Progenitor cell of endocrine pancreas (in vitro differentiated cells): ENCODE measurements at places on chromosomes 3 and 15. TPM values are rescaled to one million over a fixed set of nuclear protein-coding genes. Genes with fewer than 3 reads are reported as not detected.
A peak's percentile ranks its signal among the peaks of the same experiment; 100 is the strongest.

- H3K27ac ChIP-seq: no peak overlapping the region
- peaks cover 5% of the 10 kb centered on the region for H3K4me1 ChIP-seq
- no peak for DNase-seq
- H3K27me3 ChIP-seq: no peaks in the 10 kb centered on the region
- no peak overlapping the region for H3K4me3 ChIP-seq
Observed at GRCh38 chr15:80105595-80105994, 46.1 kb downstream of the ZFAND6 start.

- H3K27me3 ChIP-seq: no peaks in the 10 kb centered on the region
- H3K4me3 ChIP-seq: no peak overlapping the region
- DNase-seq: no peak
- no peak overlapping the region for H3K27ac ChIP-seq
- H3K4me1 ChIP-seq: no peaks in the 10 kb centered on the region
Observed at GRCh38 chr3:168968609-168969008, 694.9 kb downstream of the MECOM start.

- peaks cover 49% of the 10 kb centered on the region for H3K27me3 ChIP-seq
- H3K4me3 ChIP-seq: peak overlapping the region; percentile 76
- peak overlapping the region; percentile 35 for H3K27ac ChIP-seq
- no peaks in the 10 kb centered on the region for H3K36me3 ChIP-seq
- peak; percentile 79 for DNase-seq
Observed at GRCh38 chr15:26771578-26772153, 1.2 kb downstream of the GABRB3 start.

DNA sequence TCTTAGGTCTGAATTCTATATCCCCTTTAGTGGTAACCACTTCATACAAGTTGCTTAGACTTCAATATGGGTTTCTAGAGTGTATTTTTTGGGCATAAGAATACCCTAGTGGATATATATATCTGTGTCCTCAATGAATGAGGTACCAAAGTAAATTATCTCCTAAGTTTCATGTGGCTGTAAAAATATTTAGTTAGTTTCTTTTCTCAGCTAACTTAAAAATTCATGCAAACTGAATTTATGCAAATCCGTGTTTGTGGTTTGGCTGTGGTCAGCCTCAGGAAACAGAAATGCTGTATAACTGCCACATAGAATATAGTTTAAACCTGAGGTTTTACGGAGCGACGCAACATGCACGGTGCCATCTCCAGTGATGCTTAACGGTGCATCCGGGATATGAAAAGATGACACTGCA, 80.3 kb downstream of the PEX5L start:
- no peak overlapping the region for H3K4me3 ChIP-seq
- no peak for DNase-seq
- H3K27me3 ChIP-seq: no peaks in the 10 kb centered on the region
- H3K4me1 ChIP-seq: no peaks in the 10 kb centered on the region

DNA sequence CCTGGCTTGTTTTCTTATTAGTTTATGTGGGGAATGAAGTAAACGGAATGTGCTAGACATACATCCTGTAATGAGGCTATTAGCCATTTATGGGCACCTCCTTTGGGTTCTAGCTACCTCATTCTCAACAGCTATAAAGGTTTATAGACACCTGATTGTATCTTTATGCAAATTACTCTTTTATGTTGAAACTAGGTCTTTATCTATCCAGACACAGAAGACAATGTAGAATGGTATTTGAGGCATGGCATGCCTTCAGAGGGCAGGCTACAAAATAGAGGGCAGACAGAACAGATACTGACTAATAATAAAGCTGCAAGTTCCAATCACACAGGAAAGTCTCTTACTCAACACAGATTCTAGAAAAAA, 27.1 kb downstream of the TBC1D2B start:
- no peak overlapping the region for H3K4me3 ChIP-seq
- H3K27ac ChIP-seq: no peak overlapping the region
- H3K27me3 ChIP-seq: peaks cover 2% of the 10 kb centered on the region
- peaks cover 7% of the 10 kb centered on the region for H3K4me1 ChIP-seq

DNA sequence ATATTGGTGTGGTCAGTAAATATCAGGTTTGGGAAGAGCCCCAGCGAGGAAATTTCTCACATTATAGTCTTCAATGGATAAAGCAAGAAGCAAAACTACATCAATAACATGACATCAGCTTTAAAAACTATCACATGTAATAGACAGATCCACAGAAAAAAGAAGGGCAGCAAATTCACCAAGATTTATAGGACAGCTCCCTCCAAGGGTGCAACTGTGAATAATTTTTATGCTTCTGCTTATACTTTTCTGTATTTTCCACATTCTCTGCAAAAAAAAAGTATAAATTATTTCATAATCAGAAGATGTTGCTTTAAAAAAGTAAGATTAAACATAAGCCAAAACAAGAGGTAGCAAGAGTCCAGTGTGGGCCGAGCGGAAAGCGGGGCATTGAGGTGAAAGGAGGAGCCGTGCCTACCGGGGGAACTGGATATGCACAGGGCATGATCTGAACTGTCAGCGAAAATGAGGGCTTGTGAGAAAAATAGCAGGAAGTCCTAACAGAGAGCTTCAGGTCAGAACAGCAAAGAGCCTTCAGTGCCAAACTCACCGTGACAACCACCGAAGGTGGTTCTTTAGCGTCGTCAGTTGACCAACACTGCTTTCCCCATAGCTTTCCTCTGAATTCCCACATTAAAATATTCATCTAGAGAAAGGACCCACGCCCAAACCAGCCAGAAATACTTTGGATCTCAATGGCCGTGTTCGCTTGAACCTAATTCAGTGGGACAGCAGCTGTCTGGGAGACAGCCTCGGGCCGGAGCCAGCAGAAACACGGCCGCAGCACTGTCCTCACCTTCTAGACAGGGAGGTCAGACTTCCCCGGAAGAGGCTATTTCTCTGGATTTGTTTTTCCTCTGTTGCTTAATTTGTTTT, 59.8 kb downstream of the FAM174B start:
- no peak for DNase-seq
- peaks cover 9% of the 10 kb centered on the region for H3K4me1 ChIP-seq
- peaks cover 5% of the 10 kb centered on the region for H3K27me3 ChIP-seq

GRCh38 chr15:72193836-72194396, 3.7 kb downstream of the GRAMD2A start:
- no peak for DNase-seq
- peak overlapping the region; percentile 24 for H3K27ac ChIP-seq
- peaks cover 5% of the 10 kb centered on the region for H3K4me1 ChIP-seq
- H3K27me3 ChIP-seq: peaks cover 47% of the 10 kb centered on the region
- H3K36me3 ChIP-seq: peaks cover 4% of the 10 kb centered on the region

DNA sequence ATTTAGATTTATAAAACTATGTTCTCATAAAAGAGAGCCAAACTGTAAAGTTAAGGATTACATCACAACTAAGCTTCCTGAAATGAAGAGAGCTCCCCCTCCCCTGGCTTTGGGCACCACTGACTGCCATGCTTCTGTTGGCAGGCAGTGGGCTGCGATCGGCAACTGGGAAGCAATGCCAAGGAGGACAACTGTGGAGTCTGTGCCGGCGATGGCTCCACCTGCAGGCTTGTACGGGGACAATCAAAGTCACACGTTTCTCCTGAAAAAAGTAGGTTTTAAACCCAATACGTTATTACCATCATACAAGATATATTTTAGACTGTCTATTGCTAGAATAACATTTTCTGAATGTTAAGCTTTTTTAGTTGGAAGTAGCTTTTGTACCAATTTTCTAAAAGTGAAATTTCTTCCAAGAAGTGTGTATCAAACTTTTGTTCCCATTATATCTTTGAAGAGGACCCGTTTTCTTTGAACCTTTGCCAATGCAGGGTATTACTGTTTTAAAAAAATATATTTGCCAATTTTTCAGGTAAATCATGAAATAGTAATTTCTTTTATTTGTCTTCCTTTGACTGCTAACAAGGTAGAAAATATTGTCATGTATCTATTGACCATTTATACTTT, 184.1 kb downstream of the ADAMTSL3 start:
- peak; percentile 12 for DNase-seq
- no peaks in the 10 kb centered on the region for H3K36me3 ChIP-seq
- no peak overlapping the region for H3K27ac ChIP-seq
- H3K27me3 ChIP-seq: peaks cover 8% of the 10 kb centered on the region
- H3K4me1 ChIP-seq: peaks cover 4% of the 10 kb centered on the region

- no peak overlapping the region for H3K4me3 ChIP-seq
- H3K36me3 ChIP-seq: no peaks in the 10 kb centered on the region
- H3K4me1 ChIP-seq: peaks cover 2% of the 10 kb centered on the region
- peak; percentile 62 for DNase-seq
- H3K27ac ChIP-seq: no peak overlapping the region
Observed at GRCh38 chr15:42084465-42085235, 9.7 kb downstream of the PLA2G4D start.

- no peak overlapping the region for H3K4me3 ChIP-seq
- H3K36me3 ChIP-seq: no peaks in the 10 kb centered on the region
- no peak overlapping the region for H3K27ac ChIP-seq
- H3K27me3 ChIP-seq: no peaks in the 10 kb centered on the region
- DNase-seq: no peak
Observed at GRCh38 chr3:106117490-106117858, 248.7 kb upstream of the CBLB start.

DNA sequence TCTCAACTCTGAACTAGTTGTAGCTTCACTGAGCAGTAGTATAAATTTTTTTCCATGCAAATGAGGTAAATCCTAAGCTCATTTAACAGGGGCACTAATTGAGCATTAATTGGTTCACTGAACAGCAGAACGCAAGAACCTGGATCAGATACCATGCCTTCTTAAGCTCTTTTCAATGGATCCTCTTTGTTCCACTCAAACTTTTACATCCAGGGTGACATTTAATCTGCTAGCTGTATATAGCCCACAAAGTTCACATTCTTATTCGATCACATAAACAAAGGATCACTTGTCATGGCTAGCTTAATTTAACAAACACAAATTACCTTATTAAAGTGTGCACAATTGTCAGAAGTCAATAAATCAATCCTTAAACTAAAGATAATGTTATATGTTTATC, 281.6 kb downstream of the CNTN6 start:
- no peak overlapping the region for H3K4me3 ChIP-seq
- H3K27ac ChIP-seq: no peak overlapping the region
- peaks cover 5% of the 10 kb centered on the region for H3K4me1 ChIP-seq
- H3K36me3 ChIP-seq: no peaks in the 10 kb centered on the region
- DNase-seq: no peak
- H3K27me3 ChIP-seq: no peaks in the 10 kb centered on the region

DNA sequence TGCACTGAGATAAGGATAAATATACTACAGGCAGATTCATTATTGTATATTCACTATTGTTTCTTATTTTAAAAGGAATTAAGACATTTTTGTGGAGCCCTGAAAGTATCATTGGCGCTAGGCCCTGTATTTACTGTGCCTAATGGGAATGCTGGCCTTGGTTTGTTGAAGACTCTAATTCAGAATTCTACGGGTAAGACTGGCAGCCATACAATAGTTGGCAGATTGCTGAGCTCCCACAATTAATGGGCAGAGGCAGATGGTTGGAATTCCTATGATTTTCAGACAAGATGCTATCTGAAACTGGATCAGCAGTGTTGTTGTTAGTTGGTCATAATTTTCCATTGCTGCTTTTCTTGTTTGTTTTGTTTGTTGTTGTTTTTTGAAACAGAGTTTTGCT, 14.7 kb downstream of the PGBD4 start:
- DNase-seq: no peak
- no peak overlapping the region for H3K4me3 ChIP-seq
- H3K27ac ChIP-seq: no peak overlapping the region
- H3K4me1 ChIP-seq: no peaks in the 10 kb centered on the region
- H3K27me3 ChIP-seq: no peaks in the 10 kb centered on the region

GRCh38 chr3:38563886-38564270, 67.7 kb downstream of the EXOG start:
- H3K27me3 ChIP-seq: no peaks in the 10 kb centered on the region
- no peak overlapping the region for H3K4me3 ChIP-seq
- no peaks in the 10 kb centered on the region for H3K36me3 ChIP-seq
- no peak overlapping the region for H3K27ac ChIP-seq

DNA sequence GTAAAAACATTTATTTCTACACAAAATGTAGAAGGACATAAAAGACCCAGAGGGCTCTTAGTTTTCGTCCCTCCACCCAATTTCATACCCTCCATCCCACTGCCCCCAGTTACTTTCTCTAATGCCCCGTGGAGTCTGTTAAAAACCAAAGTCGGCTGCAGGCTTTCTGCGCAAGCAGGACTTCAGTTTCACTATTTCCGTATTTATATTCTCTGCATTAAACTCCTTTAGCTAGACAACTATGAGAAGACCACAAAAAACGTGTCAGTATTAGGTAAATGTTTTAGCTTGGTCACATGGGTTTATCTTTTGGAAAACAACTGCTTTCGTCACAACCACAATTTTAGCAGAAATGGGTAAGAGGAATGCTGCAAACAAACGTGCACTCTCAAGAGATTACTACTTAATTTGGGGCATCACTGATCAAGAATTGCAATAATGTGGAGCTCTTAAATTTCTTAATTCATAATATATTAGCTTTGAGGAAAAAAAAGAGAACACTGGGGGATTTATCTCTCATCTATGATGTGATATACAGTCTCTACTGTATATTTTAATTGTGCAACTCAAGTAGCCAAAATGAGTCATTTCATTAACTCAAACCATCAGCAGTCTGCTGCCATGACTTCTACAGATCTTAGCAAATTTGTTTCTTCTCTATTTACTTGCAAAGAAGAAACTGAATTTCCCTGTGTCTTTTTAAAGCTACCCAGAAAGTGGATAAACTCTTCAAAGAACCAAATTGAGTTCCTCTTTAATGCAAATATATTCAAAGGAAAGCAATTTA, 740 bp upstream of the NSMCE3 start:
- H3K4me1 ChIP-seq: peaks cover 21% of the 10 kb centered on the region
- no peaks in the 10 kb centered on the region for H3K36me3 ChIP-seq
- DNase-seq: no peak
- peak overlapping the region; percentile 83 for H3K4me3 ChIP-seq

DNA sequence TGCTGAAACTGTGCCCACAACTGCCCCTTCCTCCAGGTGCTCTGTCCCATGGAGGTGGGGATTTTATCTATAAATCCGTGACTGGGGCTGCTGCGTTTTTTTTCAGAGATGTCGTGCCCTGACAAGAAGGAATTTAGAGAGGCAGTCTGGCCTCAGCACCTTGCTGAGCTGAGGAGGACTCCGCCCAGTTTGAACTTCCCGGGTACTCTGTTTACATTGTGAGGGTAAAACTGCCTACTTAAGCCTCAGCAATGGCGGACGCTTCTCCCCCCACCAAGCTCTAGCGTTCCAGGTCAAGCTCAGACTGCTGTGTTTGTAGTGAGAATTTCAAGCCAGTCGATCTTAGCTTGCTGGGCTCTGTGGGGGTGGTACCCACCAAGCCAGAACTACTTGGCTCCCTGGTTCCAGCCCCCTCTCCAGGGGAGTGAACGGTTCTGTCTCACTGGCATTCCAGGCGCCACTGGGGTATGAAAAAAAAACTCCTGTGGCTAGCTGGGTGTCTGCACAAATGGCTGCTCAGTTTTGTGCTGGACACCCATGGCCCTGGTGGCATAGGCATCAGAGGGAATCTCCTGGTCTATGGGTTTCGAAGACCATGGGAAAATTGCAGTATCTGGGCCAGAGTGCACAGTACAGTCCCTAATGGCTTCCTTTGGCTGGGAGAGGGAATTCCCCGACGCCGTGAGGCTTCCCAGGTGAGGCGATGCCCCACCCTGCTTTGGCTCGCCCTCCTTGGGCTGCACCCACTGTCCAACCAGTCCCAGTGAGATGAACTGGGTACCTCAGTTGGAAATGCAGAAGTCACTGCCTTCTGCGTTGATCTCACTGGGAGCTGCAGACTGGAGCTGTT, 68.5 kb upstream of the SGO1 start:
- no peaks in the 10 kb centered on the region for H3K27me3 ChIP-seq
- no peak overlapping the region for H3K27ac ChIP-seq
- no peak overlapping the region for H3K4me3 ChIP-seq
- no peaks in the 10 kb centered on the region for H3K36me3 ChIP-seq

- H3K27ac ChIP-seq: no peak overlapping the region
- H3K36me3 ChIP-seq: peaks cover 1% of the 10 kb centered on the region
Observed at GRCh38 chr3:59750391-59750790, 700.6 kb upstream of the CFAP20DC start.

The PLCB2 gene
- total RNA-seq: 2.5 and 2.8 TPM in 2 replicates

The WNT7A gene
- not detected in 2 replicates for total RNA-seq

The ERICH6 gene
- total RNA-seq: 0.49 TPM in 1 of 2 replicates, not detected in the other

The NRROS gene
- 1.4 and 2.0 TPM in 2 replicates for total RNA-seq

The CLN6 gene
- 46.6 and 48.4 TPM in 2 replicates for total RNA-seq
